ENCODE measurements at places on chromosomes 5 and 9. TPM values are rescaled to one million over a fixed set of nuclear protein-coding genes. Genes with fewer than 3 reads are reported as not detected.

GRCh38 chr9:117365438-117365837 is 49.4 kb downstream of the ASTN2 start:
- no peak for DNase-seq

DNA sequence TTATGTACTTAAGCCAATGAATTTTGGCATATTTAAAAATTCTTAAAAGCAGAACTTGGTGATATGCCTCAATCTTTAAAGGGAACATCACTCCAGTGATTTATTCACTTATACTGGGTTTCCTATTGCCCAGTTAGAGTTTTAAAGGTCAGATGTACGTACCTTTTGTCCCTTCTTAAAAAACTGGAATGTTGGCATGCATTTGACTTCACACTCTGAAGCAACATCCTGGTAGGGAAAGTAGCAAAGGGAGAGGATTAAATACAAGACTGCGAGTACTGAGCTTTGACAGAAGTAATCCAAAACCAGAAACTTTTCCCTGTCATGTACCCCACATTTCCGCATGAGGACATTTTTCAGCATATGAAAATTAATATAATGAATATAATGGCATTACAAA is 11.7 kb downstream of the TXN start:
- DNase-seq: no peak

GRCh38 chr5:120088412-120088811 is 375.7 kb upstream of the PRR16 start:
- DNase-seq: no peak

DNA sequence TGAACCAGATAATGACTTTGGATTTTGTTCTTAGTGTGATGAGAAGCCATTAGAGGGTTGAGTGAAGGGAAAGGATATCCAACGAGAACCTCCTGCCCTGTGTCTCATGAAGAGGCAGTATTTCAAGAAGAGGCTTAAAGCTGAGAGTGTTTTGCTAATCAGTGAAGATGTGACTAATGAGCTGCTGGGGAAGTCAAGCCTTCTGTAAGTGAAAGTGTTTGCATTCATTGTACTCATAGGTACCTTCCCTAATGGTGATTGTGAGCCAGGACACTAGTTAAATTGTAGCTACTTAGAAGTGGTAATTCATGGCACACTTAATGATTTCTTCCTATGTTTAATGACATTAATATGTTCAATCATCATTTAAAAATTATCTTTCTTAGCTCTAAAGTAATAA is 23.7 kb downstream of the PIP5K1B start:
- DNase-seq: no peak

- DNase-seq: no peak
These were observed 92.7 kb downstream of the COL5A1 start for GRCh38 chr9:134734270-134734669.

- no peak for DNase-seq
These were observed 109.7 kb upstream of the PCA3 start for GRCh38 chr9:76654575-76654974.

DNA sequence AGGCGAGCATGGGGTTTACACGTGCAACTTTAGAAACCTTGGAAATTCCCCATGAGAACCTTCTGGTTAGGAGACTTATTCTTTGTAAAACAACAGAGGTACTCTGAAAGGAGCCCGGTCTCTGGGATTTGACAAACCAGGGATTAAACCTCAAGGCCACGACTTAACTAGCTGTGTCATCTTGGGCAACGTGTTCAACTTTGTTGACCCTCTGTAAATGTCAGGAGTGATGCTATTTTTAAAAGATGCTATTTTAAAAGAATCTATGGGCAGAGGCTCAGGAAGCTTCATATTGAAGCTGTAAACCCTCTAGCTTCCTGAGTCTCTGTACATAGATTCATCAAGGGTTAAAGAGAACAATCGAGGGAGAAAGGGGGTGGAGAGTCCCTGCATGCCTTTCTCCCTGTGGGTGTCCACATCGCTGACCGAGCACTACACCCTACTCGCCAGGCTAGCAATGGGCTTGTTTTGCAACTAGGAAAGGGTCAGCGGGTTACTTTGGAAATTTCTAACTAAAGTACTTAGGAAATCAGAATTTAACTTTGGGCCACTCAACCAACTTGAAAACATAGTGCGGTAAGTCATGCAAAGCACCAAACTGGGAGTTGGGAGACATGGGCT is 2.1 kb downstream of the SLC36A2 start:
- no peak for DNase-seq

- DNase-seq: no peak
These were observed 34.2 kb downstream of the PRKACG start for GRCh38 chr9:68979538-68980314.

DNA sequence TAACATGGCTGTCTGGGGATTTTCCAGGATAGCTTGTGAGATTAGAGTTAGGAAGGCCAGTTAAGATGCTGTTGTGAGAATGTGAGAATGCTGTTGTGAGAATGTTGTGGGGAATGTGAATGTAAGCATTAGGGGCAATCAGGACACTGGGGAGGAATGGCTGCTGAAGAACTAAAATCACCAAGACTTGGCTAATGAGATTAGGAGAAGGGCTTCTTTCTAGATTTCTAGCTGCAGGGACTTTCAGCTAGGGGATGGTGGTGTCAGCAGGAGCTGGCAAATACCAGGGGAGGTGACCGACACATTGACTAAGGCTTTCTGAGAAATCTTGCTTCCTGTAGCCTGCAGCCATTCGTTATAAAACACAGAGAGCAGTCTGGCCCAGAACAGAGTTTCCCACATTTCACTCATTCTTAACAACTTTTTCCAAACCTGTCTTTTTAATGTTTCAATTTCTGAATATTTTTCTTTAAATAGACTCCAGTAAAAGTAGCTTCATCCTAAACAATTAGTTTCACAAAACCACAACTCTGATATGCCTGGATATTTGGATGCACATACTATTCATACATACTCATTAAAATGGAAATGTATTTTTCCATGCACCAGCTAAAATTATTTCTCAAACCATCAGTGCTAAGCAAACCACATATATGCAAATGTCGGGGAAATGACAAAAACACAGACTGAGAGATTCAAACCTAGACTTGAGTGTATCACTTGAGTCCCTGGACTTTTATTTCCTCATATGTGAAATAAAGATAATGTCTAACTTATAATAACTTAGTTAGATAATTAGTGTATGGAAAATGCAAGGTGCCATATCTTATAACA is 89.3 kb upstream of the TNC start:
- no peak for DNase-seq

GRCh38 chr9:81564632-81565031 is 124.7 kb downstream of the TLE1 start:
- DNase-seq: no peak

GRCh38 chr5:149667829-149668330 is 62.2 kb upstream of the PPARGC1B start:
- no peak for DNase-seq

DNA sequence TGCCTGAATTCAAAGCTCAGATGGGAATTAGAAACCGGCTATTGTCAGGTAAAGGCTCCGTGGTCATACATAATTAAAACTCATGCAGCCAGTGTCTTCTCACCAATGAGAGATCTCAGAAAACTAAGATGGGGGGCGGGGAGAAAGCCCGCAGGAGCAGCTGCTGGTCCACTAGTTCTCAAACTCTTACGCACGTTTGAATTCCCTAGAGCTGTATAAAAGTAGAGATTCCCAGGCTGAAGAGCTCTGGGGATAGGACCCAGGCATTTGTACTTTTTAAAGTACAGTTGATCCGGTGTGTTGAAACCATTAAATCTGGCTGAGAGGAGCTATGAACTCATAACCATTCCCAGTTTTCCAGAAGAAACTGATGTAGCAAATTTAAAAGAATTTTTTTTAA is 68.5 kb downstream of the FRMD3 start:
- DNase-seq: no peak

GRCh38 chr5:91212714-91213092 is 170.4 kb downstream of the ARRDC3 start:
- no peak for DNase-seq

GRCh38 chr5:32790411-32790951 is 79.4 kb downstream of the NPR3 start:
- DNase-seq: no peak

GRCh38 chr5:58127255-58128220 is 332.3 kb downstream of the PLK2 start:
- no peak for DNase-seq

- DNase-seq: no peak
These were observed 57.3 kb upstream of the ANKRD33B start for GRCh38 chr5:10506535-10506934.

DNA sequence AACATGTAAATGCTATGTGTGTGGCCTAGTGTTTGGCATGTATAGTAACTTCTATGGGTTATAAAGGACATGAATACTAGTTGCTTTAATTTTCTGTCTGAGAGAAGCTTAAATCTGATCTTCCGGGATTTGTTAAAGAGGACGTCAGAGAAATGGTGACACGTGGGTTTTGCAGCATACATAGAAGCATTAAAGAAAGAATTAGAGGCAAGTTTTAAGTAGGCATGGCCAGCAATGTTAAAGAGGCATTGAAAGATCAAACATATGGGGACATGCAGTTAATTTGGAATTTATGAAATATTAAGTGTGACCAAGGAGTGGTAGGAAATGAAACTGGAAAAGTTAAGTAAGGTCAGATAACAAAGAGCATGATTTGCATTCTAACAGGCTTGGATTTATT is 311.4 kb upstream of the RIOK2 start:
- no peak for DNase-seq

- no peak for DNase-seq
These were observed 599.9 kb downstream of the CSNK1G3 start for GRCh38 chr5:124111886-124112285.

DNA sequence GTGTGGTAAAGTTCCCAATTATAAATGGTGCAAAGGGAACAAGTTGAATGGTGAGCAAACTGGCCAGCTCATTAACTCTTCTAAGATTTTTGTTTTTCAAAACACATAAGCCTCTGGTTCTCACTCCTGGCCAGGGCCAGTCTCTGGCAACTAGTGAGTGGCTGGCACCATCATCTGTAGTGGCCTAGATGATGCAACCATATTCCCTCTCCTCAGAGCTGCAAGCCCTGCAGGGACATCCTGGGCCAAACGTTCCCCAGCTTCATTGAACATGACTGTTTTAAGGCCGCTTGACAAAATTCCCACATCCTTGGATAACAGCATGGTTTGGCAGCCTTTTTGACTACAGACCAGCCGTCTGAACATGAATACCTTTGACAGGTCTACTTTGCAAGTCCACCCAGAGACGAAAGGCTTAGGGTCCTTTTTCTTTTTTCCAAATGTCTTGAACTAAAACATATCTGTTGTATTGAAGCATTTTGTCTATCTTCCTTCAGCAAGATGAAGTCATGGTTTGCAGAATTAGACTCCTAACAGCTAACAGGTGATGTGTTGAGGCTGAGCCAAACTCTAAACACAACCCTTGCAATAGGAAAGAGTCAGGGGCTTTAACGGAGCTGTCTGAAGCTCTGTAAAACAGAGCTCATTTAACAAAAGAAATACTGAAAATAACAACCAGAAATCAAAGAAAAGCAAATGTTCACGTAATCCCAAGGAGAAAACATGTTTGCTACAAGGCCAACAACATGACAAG is 23.8 kb downstream of the MACROH2A1 start:
- DNase-seq: no peak

- no peak for DNase-seq
These were observed 8.0 kb downstream of the RNF44 start for GRCh38 chr5:176529116-176529740.

GRCh38 chr5:108615216-108615615 is 132.5 kb upstream of the FER start:
- no peak for DNase-seq

DNA sequence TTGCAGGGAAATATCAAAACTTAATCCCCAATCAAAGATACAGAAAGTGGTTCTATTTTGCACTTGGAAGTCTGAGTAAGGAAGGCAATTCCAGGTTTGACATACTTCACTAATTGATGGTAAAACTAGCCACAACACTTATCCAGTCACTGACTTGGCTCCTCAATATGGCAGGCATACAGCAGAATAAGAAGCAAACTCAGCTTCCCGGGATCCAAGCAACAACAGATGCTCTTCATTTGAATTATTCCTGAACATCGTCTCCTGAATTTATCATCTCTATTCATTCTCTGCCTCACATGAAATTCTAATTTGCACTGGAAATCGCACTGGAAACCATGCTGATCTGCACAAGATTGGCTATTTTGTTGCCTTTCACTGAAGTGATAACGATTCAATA is 629.6 kb downstream of the PRELID2 start:
- DNase-seq: no peak

- no peak for DNase-seq
These were observed 1.6 kb downstream of the PHYKPL start for GRCh38 chr5:178230879-178231538.

BRINP1 gene
- 27.5 TPM for total RNA-seq

ZNF483 gene
- total RNA-seq: 24.9 TPM

APBA1 gene
- 7.8 TPM for total RNA-seq

DNM1 gene
- total RNA-seq: 36.0 TPM

MAMDC4 gene
- 0.64 TPM for total RNA-seq

PCDHB16 gene
- total RNA-seq: 11.8 TPM
